Body of pancreas (tissue), 4 donors: ENCODE measurements at places on chromosomes 11 and 22. TPM values are rescaled to one million over a fixed set of nuclear protein-coding genes. Genes with fewer than 3 reads are reported as not detected.
A peak's percentile ranks its signal among the peaks of the same experiment; 100 is the strongest.

DNA sequence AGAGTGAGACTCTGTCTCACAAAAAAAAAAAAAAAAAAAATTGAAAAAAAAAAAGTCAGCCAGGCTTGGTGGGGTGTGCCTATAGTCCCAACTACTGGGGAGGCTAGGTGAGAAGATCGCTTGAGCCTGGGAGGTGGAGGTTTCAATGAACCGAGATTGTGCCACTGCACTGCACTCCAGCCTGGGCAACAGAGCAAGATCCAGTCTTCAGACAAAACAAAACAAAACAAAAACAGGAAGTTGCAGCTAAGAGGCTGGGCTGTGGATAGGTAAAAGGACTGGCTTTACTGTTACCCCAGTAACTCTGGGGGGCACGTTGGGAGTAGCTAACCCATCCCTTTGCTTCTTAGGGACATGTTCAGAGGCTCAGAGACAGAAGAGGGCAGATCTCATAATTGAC lies 6.3 kb upstream of the PC start:
- no peak for DNase-seq

DNA sequence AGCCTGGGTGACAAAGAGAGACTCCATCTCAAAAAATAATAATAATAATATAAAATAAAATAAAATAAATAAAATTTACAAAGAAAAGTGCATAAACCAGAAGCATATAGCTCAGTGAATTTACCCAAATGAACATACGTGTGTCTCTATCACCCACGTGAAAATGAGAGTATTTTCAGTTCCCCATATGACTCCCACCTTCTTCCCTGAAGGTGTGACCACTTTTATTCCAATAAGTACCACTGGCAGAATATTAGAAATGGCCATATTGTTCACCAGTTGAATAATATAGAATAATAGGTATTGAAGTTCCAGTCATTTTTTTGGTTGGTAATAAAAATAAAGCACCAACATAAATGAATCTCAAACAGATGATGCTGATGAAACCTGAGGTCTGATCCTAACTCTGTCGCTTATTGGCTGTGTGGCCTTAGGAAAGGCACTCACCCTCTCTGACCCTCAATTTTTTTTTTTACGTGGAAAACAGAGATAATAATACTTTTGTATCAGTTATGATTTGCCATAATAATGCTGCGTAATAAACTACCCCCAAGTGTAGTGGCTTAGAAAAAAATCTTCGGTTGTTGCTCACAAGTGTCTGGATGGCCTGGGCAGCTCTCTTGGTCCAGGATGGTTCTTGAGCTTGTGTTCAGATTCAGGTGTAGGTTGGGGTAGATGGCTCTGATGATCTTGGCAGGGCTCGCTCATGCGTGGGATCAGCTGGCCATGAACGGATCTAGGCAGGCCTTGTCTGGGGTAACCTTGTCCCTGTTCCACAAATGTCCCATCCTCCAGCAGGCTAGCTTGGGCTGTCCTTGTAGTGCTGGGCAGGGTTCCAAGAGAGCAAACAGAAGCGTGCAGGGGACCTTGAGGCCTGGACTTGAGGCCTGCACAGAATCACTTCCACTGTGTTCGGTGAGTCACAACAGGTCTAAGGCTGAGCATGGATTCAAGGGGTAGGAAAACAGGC lies 88.1 kb downstream of the MYO18B start:
- DNase-seq = peak; percentile 21

GRCh38 chr11:121590772-121591404 lies 138.1 kb upstream of the SORL1-AS1 start:
- no peak for DNase-seq

GRCh38 chr11:102468616-102469195 lies 16.1 kb upstream of the TMEM123 start:
- no peak for DNase-seq

GRCh38 chr11:1447845-1448825 lies 38.4 kb downstream of the MOB2 start:
- no peak for DNase-seq

- DNase-seq = no peak
Observed at GRCh38 chr11:96235751-96236150, 107.2 kb downstream of the MAML2 start.

DNA sequence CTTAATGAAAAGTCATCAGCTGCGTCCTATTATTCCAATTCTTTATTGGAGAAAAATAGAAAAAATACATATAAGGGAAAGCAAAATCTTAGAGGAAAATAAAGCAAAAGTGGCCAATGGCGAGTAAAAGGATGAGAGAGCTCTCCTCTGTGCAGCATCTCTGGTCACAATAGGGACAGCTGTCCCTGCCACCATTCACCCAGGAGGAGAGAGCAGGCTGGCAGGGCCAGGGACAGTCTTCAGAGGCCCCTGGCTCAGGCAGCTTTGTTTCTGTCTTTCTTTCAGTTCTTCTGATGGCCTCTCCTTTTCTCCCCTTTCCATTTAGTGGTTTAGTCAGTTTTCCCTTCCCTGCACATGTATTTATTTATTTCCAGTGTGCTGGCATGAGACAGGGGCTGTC lies 941.3 kb downstream of the NTM start:
- no peak for DNase-seq

- no peak for DNase-seq
Observed at GRCh38 chr11:31355817-31356216, 13.7 kb downstream of the DCDC1 start.

DNA sequence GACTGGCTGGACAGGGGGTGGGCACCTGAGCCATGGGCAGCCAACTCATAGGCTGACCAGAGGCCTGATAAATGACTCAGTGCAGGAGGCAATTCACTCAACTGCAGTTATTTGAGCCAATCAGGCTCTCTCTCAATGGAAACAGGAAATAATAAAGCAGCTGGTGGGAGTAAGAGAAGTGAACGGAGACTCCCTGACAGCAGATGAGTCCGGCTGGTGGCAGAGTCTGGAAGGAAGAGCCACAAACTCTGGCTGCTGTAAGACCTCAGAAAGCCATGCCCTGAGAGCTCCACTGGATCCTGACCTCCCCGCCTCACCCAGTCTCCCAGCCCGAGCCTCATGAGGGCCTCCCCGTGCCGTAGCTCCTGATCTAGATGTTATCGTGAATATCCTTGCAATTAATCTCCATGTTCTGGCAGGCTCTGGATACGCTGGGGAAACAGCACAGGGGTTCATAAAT lies 69.8 kb downstream of the TRIM29 start:
- peak; percentile 10 for DNase-seq

GRCh38 chr11:83791557-83791956 lies 505.4 kb upstream of the CCDC90B start:
- no peak for DNase-seq

- DNase-seq = no peak
Observed at GRCh38 chr22:40028098-40028425, 33.3 kb downstream of the FAM83F start.

GRCh38 chr11:11755871-11756270 lies 85.9 kb upstream of the USP47 start:
- no peak for DNase-seq

Gene CHRM1
- not detected for total RNA-seq

Gene IRAG1
- total RNA-seq = 10.1 TPM

Gene TSGA10IP
- total RNA-seq = not detected
